ENCODE measurements at places on chromosomes 5 and 9. TPM values are rescaled to one million over a fixed set of nuclear protein-coding genes. Genes with fewer than 3 reads are reported as not detected.

DNA sequence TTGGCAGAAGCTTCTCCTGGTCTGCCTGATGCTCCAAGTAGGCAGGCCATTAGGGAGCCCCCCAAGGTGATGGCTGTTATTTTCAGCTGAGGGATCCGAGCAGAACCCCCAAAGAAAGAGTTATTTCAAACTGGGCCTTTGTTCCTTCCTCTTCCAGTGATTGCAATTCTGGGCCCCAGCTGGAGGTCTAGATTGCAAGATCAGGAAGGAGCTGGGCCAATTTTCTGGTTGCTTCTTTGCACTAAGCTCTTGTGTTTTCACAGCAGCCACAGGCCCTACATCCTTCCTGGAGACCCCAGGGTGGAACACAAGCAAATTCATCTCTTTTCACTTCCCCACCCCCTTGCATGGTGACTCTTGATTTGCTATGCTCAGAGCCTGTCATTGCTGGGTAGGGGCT is 215.0 kb downstream of the SEMA6A start:
- H3K36me3 ChIP-seq = no peaks in the 10 kb centered on the region
- no peaks in the 10 kb centered on the region for H3K4me1 ChIP-seq
- no peak for DNase-seq
- no peak overlapping the region for H3K4me3 ChIP-seq

DNA sequence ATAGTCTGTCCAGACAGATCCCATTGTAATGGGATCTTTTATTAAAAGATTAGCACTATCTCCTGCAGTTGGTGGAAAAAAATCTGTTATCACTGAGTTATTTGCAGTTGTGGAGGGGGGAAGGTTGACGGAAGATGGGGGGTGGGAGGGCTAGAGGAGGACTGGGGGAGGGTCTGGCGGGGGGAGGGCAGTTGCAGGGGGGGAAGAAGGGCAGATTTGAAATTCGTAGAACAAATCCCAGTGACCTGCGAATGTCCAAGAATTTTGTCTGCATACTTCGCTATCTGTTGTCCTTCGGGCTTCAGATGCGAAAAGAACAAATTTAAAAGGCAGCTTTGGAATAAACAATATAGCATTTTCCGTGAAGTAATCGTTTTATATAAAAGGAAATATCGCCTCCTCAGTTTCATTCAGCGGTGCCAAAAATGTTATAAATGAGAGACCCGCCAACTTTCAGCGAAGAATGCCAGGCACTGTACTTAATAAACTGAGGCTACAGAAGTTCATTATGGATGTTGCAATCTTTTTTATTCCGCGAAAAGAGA is 1.3 kb upstream of the FST start:
- DNase-seq = no peak
- H3K27ac ChIP-seq = no peak overlapping the region
- peak overlapping the region; percentile 71 for H3K4me3 ChIP-seq

GRCh38 chr9:120916588-120916987 is 10.0 kb downstream of the TRAF1 start:
- no peak overlapping the region for H3K4me3 ChIP-seq
- peaks cover 55% of the 10 kb centered on the region for H3K36me3 ChIP-seq
- H3K27ac ChIP-seq = no peak overlapping the region

GRCh38 chr9:34576597-34577399 is 12.7 kb downstream of the CNTFR start:
- DNase-seq = no peak
- H3K27ac ChIP-seq = no peak overlapping the region
- no peak overlapping the region for H3K4me3 ChIP-seq

DNA sequence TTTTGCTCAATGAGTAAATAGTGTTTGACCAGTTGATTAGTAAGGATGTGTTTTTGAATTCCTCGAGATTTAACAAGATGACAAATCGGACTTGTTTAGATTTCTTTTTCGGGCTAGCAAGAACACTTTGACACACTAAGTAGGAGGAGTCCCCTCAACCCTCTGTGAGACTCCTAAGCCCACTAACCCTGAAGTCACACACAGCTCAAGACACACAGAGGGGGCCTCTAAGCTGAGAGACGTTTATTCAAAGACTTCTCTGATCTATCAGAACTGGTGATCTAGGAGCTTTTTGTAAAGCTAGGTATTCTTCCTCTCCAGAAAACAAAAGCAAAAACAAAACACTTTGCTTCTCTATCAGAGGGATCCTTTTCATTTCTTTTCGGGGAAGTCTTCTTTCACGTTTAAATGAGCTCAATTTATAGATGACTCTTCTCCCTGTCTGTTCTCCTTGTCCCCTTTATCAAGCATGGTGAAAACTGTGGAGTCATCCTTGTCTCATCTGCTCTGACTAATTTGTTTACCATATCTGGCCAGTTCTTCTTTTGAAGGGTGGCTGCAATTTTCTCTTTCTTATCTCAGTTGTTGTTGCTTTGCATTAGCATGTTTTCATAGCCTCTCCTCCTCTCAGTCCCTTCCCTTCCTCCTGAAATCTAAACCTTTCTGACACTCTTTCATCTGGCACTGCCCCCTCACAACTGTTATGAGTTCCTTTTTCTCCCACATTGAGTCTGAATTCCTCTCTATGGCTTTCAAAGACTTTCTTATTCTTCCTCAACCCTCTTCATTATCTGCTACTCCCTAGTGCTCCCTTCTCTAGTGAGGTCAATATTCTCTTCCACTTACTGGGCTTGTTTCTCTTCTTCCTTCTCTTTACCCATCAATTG is 68.5 kb upstream of the RAI14 start:
- H3K4me3 ChIP-seq = no peak overlapping the region
- DNase-seq = no peak
- H3K4me1 ChIP-seq = no peaks in the 10 kb centered on the region
- peaks cover 8% of the 10 kb centered on the region for H3K27me3 ChIP-seq
- H3K36me3 ChIP-seq = no peaks in the 10 kb centered on the region

- no peak for DNase-seq
- no peak overlapping the region for H3K27ac ChIP-seq
- H3K27me3 ChIP-seq = no peaks in the 10 kb centered on the region
These were observed 498.3 kb downstream of the IRX1 start for GRCh38 chr5:4093970-4094369.

FAT2 gene
- not detected for polyA plus RNA-seq

- H3K27ac ChIP-seq = no peak overlapping the region
- DNase-seq = no peak
- no peaks in the 10 kb centered on the region for H3K4me1 ChIP-seq
- H3K27me3 ChIP-seq = no peaks in the 10 kb centered on the region
- no peak overlapping the region for H3K4me3 ChIP-seq
These were observed 25.3 kb upstream of the TYRP1 start for GRCh38 chr9:12667892-12668291.

PAX5 gene
- not detected for polyA plus RNA-seq

DRD1 gene
- polyA plus RNA-seq = not detected

DNA sequence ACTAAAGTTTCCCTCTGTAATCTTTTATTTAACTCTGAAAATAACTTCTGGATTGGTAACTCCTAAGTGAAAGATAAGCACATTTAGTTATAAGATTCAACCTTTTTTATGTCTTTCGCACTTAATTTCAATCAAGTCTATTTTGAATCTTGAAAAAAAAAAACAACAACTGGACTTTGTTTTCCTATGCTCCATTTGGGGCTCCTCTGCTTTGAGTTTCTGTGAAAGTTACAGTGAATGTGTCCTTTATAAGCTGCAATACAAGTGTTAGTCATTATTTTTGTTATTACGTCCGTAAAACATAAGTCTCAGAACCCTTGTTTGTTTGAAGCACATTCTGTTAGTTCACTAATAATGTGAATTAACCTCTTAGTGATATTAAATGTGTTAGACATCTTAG is 276.8 kb downstream of the ADAMTS6 start:
- no peaks in the 10 kb centered on the region for H3K4me1 ChIP-seq
- no peak for DNase-seq
- H3K36me3 ChIP-seq = no peaks in the 10 kb centered on the region
- no peak overlapping the region for H3K4me3 ChIP-seq
- H3K27ac ChIP-seq = no peak overlapping the region

PCDHGA6 gene
- 0.06 TPM for polyA plus RNA-seq

DNA sequence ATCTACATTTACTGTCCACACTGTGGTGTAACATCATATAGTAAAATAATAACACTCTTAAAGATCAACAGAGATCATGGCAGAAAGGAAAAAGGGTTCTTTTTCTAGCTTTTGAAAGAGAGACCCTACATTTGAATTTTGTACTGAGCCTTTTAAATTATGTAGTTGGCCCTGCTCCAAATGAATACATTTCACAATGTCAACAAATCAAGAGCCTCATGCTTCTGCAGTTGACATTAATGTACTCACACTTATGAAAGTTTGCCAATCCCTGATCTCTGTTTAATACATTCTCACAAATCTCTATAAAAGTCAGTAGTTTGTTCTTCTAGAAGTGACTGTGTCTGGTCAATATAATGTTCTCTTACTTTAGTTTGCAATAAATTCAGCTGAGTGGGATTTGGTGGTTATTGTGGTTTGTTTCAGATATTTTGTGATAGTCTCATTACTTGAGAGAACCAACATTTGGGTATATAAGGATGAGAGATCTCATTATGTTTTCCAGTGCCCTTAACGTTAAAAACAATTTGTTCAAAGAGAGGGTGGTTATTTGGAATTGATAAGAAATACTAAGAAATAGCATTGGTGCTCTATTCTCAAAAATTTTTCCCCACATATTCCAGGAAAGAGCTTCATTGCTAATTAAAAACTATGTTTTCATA is 277.8 kb upstream of the FTMT start:
- no peak for DNase-seq
- no peaks in the 10 kb centered on the region for H3K36me3 ChIP-seq
- no peaks in the 10 kb centered on the region for H3K4me1 ChIP-seq
- no peak overlapping the region for H3K27ac ChIP-seq
- no peaks in the 10 kb centered on the region for H3K27me3 ChIP-seq

SARDH gene
- polyA plus RNA-seq = 1.8 TPM

LRRC26 gene
- polyA plus RNA-seq = not detected

GRCh38 chr9:114828303-114828650 is 22.4 kb upstream of the TNFSF15 start:
- H3K4me1 ChIP-seq = no peaks in the 10 kb centered on the region
- H3K27ac ChIP-seq = no peak overlapping the region
- no peak overlapping the region for H3K4me3 ChIP-seq
- no peak for DNase-seq
- no peaks in the 10 kb centered on the region for H3K36me3 ChIP-seq

DNA sequence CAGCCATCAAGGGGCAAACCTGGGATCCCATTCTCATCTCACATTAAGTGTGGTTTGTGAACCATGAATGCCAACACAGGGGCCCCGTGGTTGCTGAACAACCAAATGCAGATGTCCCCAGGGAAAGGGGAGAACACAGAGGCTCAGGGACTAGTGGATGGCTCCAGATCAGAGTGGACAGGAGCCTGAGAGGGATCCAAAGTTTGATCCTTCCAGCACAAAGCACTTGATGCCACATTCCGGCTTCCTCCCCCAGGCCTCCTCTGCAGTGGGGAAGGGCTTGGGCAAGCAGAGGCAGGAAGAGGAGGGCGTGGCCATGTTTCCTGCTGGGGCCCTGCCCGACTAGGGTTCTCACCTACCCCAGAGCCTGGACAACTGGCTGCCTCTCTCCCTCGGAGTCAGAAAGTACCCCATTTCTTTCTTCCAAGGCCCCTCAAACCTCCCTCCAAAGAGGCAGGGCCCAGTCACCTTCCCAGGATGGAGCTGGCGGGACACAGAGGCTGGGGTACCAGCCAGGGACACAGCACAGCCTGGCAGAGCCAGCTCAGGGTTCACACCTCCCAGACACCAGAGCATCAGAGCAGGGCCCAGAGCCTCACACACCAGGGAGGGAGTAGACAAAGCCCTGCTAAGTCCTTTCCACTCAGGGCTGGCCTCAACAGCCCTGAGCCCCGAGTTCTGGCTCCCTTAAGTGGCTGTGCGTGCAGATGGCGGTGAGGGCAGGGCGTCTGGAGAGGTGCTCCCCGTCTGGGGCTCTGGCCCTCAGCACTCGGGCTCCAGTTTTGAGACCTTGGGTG is 4.3 kb upstream of the RNF44 start:
- H3K27me3 ChIP-seq = no peaks in the 10 kb centered on the region
- DNase-seq = peak; percentile 61
- peak overlapping the region; percentile 83 for H3K27ac ChIP-seq
- no peaks in the 10 kb centered on the region for H3K36me3 ChIP-seq

DNA sequence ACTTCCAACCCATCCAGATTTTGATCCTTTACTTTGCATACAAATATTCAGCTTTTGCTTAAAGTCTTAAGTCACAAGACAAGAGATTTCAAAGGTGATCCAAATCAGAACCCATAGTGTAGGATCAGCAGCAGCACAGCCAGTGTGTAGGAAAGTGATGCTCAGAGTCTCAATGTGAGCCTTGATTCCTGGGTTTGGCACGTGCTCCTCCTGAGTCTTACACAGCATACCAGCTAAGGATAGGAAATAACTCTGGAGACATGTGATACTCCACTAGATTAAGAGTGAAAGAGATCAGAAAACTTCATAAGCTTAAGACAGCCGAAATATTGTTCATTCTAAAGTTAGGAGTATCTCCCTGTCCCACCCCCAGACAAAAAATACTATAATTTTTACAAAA is 344.9 kb downstream of the SEMA5A start:
- H3K27ac ChIP-seq = no peak overlapping the region
- H3K4me1 ChIP-seq = no peaks in the 10 kb centered on the region
- DNase-seq = no peak
- no peaks in the 10 kb centered on the region for H3K36me3 ChIP-seq
- no peak overlapping the region for H3K4me3 ChIP-seq

DBH gene
- not detected for polyA plus RNA-seq

- no peak overlapping the region for H3K27ac ChIP-seq
- no peaks in the 10 kb centered on the region for H3K4me1 ChIP-seq
- no peaks in the 10 kb centered on the region for H3K36me3 ChIP-seq
- H3K27me3 ChIP-seq = no peaks in the 10 kb centered on the region
These were observed 188.0 kb downstream of the ELAVL2 start for GRCh38 chr9:23638011-23638410.

GRCh38 chr9:123527981-123528380 is 172.0 kb downstream of the CRB2 start:
- H3K4me3 ChIP-seq = no peak overlapping the region
- H3K36me3 ChIP-seq = no peaks in the 10 kb centered on the region
- DNase-seq = no peak
- H3K27me3 ChIP-seq = no peaks in the 10 kb centered on the region

- H3K4me1 ChIP-seq = no peaks in the 10 kb centered on the region
- no peak overlapping the region for H3K27ac ChIP-seq
These were observed 331.5 kb downstream of the SLIT3 start for GRCh38 chr5:168969326-168969886.

GRCh38 chr9:94624629-94625028 is 14.7 kb downstream of the FBP1 start:
- no peaks in the 10 kb centered on the region for H3K27me3 ChIP-seq
- no peaks in the 10 kb centered on the region for H3K36me3 ChIP-seq
- H3K27ac ChIP-seq = no peak overlapping the region
- DNase-seq = no peak

FUBP3 gene
- polyA plus RNA-seq = 35.0 TPM

PRR7 gene
- 22.1 TPM for polyA plus RNA-seq

- H3K36me3 ChIP-seq = no peaks in the 10 kb centered on the region
- H3K27ac ChIP-seq = no peak overlapping the region
- no peaks in the 10 kb centered on the region for H3K4me1 ChIP-seq
- H3K27me3 ChIP-seq = no peaks in the 10 kb centered on the region
- no peak overlapping the region for H3K4me3 ChIP-seq
- no peak for DNase-seq
These were observed 214.7 kb downstream of the MAST4 start for GRCh38 chr5:66810848-66811261.

- no peak overlapping the region for H3K27ac ChIP-seq
- H3K4me1 ChIP-seq = no peaks in the 10 kb centered on the region
- DNase-seq = no peak
- no peak overlapping the region for H3K4me3 ChIP-seq
- no peaks in the 10 kb centered on the region for H3K36me3 ChIP-seq
These were observed 87.8 kb upstream of the SLC30A5 start for GRCh38 chr5:69006030-69006429.

WDR31 gene
- polyA plus RNA-seq = 0.22 TPM

DMRT3 gene
- polyA plus RNA-seq = not detected

All from CD8-positive, alpha-beta memory T cell (primary cell).